Liver (tissue), 10 donors: ENCODE measurements at places on chromosomes 12 and 14. TPM values are rescaled to one million over a fixed set of nuclear protein-coding genes. Genes with fewer than 3 reads are reported as not detected.

INHBE gene
- 17.6 TPM for total RNA-seq

POMT2 gene
- 5.3 TPM for total RNA-seq

DNA sequence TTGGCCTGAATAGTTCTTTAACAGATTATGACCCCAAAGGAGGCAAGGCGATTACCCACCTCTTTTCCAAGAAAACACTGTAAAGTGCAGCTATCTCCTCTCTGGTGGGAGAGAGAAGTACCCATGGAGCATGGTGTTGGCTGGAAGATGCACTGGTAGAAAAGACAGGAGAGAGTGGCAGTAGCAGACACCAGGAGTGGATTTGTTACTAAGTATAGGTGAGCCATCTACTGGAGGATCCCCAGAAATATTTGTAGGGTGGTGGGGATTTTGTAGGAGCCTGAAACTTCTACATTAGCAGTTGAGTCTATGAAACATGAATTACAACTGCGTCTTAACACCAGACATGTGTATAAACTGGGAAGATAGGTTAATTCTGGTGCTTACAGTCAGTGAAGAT lies 148.0 kb downstream of the SLC38A4 start:
- no peaks in the 10 kb centered on the region for H3K4me1 ChIP-seq
- H3K27me3 ChIP-seq, result no peaks in the 10 kb centered on the region
- DNase-seq, result no peak

- H3K4me1 ChIP-seq, result no peaks in the 10 kb centered on the region
- H3K27ac ChIP-seq, result peak overlapping the region; percentile 51
- peaks cover 2% of the 10 kb centered on the region for H3K36me3 ChIP-seq
- DNase-seq, result no peak
Measured at GRCh38 chr14:75720842-75721498, 59.9 kb downstream of the TTLL5 start.

GRCh38 chr14:81826081-81826480 lies 292.4 kb upstream of the SEL1L start:
- no peaks in the 10 kb centered on the region for H3K36me3 ChIP-seq
- no peaks in the 10 kb centered on the region for H3K4me1 ChIP-seq
- DNase-seq, result no peak
- no peaks in the 10 kb centered on the region for H3K27me3 ChIP-seq
- no peak overlapping the region for H3K4me3 ChIP-seq
